Upper lobe of right lung (tissue), 1 donor: ENCODE measurements at places on chromosomes 2 and 18.

DNA sequence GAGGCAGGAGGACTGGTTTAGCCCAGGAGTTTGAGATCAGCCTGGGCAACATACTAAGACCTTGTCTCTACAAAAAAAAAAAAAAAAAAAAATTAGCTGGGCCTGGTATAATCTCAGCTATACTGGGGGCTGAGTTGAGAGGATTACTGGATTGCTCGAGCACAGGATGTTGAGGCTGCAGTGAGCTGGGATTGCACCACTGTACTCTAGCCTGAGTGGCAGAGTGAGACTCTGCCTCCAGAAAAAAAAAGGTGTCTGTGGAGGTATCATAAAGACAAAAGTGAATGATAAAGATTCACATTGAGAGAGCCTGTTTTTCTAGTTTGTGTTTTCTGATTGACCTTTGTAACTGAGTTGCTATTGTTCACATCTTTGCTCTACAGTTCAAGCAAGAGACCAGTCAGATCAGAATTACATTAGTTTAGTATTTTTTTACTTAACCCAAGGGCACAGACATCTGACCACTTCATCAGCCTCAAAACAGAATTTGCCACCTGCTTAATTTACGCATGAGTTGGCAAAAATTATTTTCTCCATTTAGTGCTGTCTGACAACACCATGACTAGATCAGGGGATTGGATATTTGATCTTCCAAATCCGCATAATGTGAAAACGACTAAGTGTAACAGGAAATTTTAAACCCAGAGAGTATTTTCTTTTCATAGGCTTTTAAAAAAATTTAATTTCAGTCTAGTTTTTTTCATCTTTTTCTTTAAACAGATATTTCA lies 271.0 kb downstream of the TGIF1 start:
- no peak for DNase-seq

- DNase-seq = no peak
These were observed 71.3 kb downstream of the PDK1 start for GRCh38 chr2:172627181-172627580.

DNA sequence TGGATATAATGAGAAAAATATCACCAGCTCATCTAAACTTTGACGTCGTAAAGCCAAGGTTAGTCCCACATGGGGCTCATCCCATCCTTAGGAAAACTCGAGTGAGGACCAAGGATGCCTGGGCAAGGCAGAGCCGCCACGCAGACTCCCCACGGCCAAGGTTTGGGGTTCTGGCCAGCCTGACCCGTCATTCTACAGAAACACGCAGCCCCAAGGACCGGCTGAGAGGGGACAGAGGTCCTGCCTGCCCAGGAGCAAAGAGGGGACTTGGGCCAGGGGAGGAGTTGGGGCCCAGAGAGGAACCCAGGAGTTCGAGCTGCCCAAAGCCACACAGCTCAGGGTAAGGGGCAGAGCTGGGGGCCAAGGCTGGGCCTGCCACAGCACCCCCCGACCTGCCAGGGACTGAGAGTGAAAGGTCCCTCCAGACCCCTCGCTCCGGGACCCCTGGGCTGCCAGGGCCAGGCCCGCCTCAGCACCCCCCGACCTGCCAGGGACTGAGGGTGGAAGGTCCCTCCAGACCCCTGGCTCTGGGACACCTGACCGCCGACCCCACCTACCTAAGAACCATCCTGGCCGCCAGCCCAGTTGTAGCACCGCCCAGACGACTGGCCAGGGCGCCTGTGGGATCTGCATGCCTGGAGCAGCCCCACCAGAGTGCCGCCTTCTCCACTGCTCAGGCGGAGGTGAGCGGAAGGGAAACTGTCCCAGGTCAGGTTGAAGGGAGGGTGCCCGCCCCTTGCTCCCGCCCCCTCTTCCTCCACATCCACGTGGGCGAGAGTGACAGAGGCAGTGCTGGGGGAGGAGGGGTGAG lies at the start of gene PDCD1:
Gene PDCD1, minus strand, starts transcription at position 689 of the 811 bp plus-strand sequence. Its CDS starts 56 bp downstream, at position 633.
- peak; percentile 64 for DNase-seq

DNA sequence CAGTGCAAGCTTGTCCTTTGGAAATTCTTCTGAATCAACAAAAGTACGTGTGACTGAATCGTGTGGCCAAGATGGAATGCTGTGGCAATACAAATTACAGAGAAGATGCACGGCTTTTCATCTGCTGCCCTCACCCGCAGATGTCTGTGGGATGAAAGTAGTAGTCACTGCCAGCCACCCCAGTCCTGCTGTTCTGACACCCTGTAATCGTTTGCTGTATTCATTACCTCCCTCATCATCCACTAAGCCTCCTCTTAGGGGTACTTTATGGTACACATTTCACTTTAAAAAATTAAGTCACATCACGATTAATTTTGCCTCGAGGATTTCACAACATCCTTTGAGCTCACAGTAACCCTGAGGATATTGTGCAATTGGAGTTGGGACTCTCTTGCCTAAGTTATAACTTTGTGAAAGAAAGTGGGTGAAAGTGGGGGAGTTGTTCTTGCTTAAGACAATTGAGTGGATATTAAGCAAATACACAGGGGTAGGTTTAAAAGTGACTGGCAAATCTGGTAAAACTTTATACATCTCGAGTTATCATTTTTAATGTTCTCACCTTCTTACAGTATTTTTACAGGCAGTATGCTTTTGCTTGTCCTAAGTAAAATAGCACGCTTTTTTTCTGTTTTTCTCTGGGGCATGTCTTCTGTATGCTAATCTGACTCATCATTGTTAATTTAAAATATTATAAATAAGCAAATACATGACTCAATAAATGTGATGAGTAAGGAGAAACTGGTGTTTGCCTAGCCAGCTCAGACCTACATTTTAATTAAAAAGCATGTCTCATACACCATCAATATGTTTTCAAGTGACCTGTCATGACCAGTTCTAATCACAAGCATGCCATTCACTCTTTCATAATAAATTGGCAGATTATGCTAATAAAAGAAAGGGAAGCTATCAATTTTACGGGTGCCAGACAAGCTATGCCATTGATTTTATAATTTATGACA lies 680.9 kb downstream of the IRS1 start:
- DNase-seq = no peak

DNA sequence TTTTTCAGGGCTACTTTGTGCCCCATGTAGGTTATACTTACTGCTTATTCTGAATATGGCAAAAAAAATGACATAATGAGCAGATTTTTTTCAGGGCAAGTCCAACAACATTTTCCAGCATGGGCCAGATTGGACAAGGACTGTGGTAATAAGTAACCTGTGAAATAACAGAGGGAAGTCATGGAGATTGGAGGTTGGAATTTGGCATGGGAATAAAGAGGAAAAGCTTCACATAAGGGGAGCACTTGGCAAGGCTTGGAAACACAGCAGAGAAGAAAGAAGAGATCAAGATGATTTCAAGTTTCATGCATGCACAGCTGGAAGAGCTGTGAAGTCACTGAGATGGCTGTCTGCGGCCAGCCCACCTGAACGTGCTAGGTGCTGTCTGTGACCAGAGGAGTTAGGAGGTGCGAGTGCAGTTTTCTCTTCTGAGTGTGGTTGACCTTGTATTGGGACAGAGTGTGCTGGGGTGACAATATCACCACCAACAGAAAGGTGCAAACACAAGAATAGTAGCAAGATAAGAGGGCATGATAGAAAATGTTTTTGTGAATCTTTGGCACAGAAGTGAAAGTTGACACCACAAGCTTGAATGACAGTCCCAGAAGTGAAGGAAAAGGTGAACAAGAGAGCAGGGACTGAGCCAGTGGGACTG lies 71.1 kb upstream of the DSC1 start:
- DNase-seq = no peak

DNA sequence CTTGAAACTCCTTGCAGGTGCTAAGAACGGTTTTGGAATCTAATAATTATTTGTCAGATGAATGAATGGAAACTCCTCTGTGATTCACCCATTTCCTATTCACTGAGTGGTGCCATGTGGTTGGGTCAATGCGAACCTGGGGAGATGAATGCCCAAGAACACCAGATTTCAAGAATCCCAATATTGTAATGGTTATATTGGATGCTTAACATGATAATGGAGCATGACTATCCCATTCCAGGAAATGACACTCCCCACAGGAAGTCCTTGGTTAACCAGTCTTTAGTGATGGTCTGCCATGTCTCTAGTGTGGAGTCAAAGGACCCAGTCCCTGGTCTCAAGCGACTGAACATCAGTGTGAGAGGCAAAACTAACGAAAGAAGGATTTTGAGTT lies 67.9 kb upstream of the ST3GAL5 start:
- DNase-seq = no peak

GRCh38 chr2:46276642-46277041 lies 20.6 kb upstream of the EPAS1 start:
- no peak for DNase-seq

- no peak for DNase-seq
These were observed 263.6 kb upstream of the SALL3 start for GRCh38 chr18:78716022-78716421.

GRCh38 chr2:13230221-13230620 lies 513.5 kb downstream of the TRIB2 start:
- no peak for DNase-seq

GRCh38 chr18:32373995-32374394 lies 96.7 kb downstream of the GAREM1 start:
- DNase-seq = no peak

DNA sequence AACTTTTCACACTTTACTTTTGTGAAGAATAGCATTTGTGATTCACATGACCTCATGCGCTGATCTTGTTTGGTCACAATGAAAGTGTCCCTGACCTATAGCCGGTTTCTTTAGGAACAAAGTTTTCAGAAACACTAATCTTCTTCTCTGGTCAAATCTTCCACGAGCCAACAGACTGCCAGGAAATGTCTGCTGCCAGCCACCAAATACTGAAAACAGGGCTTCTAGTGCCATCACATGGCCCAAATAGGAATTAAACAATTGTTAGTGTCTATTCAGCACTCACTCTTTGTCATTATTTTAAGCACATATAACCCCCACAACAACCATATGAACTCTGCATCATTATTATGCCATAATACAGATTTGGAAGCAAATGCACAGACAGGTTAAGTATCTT lies 286.5 kb upstream of the SYT4 start:
- DNase-seq = no peak

DNA sequence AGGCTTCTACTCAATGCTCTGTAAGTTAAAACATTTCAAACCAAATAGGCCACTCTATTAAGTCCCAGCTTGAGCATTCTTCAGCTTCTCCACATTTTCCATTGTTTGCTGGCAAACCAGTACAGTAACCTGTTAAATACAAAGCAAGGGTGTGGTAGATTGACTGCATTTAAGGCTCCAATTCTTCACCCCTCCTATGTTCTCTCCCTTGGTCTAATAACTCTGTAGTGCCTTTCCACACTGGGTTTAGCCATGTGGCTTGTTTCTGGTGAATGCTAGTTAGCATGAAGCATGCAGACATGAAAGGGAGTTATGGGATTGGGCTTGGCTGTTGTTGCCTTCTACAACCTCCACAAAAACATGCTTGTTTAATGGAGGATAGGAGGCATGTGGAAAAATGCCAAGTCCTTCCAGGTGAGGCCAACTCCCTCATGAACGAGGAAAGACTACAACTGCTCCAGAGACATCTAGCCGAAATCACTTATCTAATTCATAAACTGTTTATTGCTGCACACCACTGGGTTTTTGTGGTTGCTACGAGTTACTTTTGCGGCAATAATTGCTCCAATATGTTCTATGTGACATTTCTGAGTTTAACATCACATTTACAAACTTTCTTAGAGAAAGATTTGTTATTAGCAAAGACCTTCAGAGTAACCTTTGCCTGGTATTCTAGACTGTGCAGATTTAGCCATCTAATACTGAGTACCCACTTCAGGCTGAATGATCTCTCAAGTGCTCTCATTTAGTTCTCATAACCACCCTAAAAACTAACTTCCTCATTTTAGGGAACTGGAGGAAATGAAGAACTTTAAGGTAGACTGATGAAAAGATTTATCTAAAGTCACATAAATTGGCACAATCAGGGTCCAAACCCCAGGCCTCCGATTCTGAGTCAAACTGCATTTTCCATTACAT lies 104.0 kb downstream of the SMAD2 start:
- DNase-seq = no peak

- DNase-seq = no peak
These were observed 121.6 kb upstream of the FZD5 start for GRCh38 chr2:207891086-207891844.

GRCh38 chr2:189526241-189526640 lies 54.3 kb downstream of the SLC40A1 start:
- DNase-seq = no peak

DNA sequence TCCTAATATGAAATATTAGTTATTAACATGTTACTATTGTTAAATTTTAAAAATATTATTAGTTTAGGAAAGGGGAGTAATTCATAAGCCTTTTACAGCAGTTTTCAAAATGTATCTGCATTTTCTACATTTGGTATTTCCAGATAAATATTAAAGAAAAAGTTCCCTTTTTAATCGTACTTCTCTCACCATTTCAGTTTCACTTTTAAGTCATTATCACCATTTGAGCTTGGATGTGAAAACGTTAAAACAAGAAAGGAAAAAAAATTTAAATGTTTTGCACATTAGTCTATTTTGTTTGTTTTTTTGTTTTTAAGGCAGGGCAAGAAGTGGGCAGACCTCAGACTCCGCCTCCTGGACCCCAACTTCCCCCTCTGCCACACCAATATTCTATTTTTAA lies 3.3 kb upstream of the SRSF7 start:
- DNase-seq = no peak

GRCh38 chr2:34241905-34242762 lies 643.0 kb upstream of the FAM98A start:
- no peak for DNase-seq

- DNase-seq = peak; percentile 28
These were observed 5.3 kb upstream of the SFXN5 start for GRCh38 chr2:73076701-73077423.

- DNase-seq = peak; percentile 57
These were observed 25.4 kb downstream of the GPC1 start for GRCh38 chr2:240460781-240461431.

GRCh38 chr2:47058003-47058931 lies 96.8 kb downstream of the STPG4 start:
- DNase-seq = no peak

GRCh38 chr2:197130318-197130717 lies 180.3 kb downstream of the ANKRD44 start:
- no peak for DNase-seq

GRCh38 chr2:118779362-118779761 lies 68.1 kb downstream of the EN1 start:
- no peak for DNase-seq
